ENCODE measurements at places on chromosomes 5 and 9. TPM values are rescaled to one million over a fixed set of nuclear protein-coding genes. Genes with fewer than 3 reads are reported as not detected.

SLC24A2 gene
- polyA plus RNA-seq: not detected

CYLC2 gene
- not detected for polyA plus RNA-seq

EGFLAM gene
- polyA plus RNA-seq: not detected

ZNF169 gene
- 3.8 TPM for polyA plus RNA-seq

OBP2B gene
- polyA plus RNA-seq: not detected

NUTM2F gene
- not detected for polyA plus RNA-seq

ASS1 gene
- not detected for polyA plus RNA-seq

DMRT3 gene
- polyA plus RNA-seq: not detected

OR13C5 gene
- polyA plus RNA-seq: not detected

TRMT10B gene
- 16.2 TPM for polyA plus RNA-seq

DTWD2 gene
- 4.2 TPM for polyA plus RNA-seq

FBN2 gene
- polyA plus RNA-seq: not detected

- no peak for DNase-seq
Measured at GRCh38 chr9:38431116-38431515, 6.9 kb upstream of the IGFBPL1 start.

DNA sequence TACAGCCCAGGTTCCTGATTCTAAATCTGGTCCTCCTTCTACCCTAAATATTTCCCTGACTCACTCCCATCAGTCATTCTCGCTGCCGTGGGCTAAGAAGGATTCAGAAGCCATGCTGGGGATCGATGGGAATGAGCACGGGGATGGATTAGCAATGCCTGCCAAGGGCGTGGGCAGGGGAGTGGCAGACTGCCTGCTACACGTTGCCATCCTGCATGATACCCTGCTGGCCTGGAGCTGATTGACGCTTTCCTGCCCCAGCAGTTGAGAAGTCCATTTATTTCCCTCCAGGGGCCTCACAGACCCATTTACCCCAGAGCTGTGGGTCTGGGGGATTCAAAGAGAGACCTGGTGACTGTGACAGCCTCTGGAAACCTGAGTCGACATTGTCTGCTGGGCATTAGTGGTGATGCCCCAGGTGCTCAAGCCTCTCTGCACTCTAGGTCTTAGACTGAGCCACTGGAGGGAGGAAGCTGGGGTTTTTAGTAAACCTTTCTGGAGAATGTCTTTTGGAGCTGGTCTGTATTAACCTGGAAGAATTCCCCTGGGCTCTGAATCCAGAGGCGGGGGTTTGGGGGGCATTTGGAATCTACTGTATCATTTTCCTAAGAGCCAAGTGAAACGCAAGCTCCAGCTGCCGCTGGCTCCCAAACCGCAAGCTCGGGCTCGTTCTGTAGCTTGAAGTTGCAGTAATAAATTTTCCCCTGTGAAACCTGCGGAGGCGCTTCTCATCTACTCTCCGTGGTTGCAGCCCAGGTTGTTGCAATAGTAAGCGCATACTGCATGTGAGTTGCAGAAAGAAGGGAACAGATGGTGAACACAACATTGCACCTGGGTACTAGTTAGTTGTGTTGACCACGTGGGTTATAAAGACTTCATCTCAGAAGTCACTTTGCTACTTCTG lies 76.3 kb upstream of the RAPGEF1 start:
- no peak for DNase-seq

GRCh38 chr5:119828541-119828940 lies 199.2 kb downstream of the FAM170A start:
- DNase-seq: no peak

DNA sequence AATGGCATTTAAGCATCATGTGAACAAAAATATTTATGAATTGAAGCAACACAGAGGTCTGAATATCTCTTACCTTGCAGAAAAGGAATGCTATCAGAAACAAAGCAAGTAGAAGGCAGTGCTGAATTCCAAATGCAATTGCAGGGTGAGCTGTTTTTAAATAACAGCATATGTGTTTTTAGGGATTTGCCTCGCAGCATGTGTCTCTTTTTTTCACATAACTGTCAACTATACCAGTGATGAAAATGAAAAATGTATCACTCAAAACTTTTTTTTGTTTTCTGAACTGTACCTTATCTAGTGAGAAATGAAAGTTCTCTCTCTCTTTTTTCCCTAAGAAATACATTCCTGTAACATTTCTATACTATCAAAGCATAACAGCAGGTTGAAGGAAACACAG lies 21.2 kb downstream of the CDH10 start:
- DNase-seq: no peak

DNA sequence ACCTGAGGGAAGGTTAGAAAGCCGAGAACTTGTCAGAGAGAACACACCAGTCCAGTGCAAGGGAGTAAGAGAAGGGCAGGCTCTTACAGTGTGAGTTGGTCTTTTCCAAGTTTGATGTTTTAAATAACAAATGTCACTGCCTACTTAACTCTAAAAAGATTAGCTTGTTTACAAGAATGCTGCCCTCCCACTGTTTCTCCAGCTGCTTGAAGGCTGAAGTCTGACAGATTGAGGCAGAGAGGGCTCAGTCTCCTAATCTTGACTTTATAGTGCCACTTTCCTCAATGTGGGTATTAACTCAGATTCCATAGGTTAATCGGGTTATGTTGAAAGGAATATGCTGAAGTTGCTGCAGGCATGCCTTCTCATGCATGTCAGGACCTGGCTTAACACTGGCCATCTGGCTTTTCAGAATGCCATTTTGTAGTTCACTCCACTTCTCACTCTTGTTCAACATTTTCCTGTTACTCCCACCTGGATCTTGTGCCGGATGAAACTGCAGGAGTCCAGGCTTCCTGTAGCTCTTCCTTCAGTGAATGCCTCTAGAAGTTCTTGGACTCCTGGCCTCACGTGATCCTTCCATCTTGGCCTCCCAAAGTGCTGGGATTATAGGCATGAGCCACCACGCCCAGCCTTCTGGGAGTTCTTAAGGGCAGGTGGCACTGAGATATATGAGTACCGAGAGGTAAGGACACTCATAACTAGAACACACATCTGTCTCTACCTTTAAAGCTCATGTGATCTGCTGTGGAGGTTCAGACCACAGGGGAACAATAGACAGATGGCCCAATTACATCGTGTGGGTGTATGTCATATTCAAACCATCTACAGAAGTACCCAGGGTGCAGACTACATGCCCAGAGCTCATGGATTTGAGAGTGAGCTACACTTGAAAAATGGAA lies 249.7 kb downstream of the ARHGAP26 start:
- DNase-seq: no peak

GRCh38 chr9:20692554-20692953 lies 8.5 kb downstream of the FOCAD start:
- DNase-seq: no peak

DNA sequence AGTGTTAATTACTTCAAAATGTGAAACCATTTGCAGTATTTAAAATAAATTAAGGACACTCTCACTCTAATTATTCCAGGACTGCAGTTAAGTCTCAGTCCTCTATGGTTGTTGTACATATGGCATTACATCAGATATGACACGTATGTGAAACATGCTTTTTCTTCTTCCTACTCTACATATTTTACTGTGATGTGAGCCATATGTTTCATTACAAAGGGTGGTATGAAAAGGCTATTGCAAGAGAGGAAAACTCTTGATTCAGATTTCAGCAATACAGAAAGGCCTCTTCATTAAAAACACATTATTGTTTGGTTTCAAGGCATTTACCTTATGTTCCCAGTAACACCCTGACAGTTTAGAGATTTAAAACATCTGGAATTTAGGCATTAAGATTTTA lies 964.5 kb upstream of the DMAC1 start:
- no peak for DNase-seq

GRCh38 chr9:100575765-100576386 lies 2.0 kb upstream of the CAVIN4 start:
- no peak for DNase-seq

GRCh38 chr5:14068136-14068535 lies 75.0 kb upstream of the TRIO start:
- no peak for DNase-seq

- no peak for DNase-seq
Measured at GRCh38 chr9:79408200-79408599, 163.6 kb upstream of the TLE4 start.

- DNase-seq: peak; percentile 21
Measured at GRCh38 chr5:95620870-95621838, 1.3 kb downstream of the GPR150 start.

- DNase-seq: no peak
Measured at GRCh38 chr9:127129718-127130085, 7.3 kb upstream of the ANGPTL2 start.

- DNase-seq: no peak
Measured at GRCh38 chr9:33117796-33118195, 41.3 kb upstream of the SMU1 start.

GRCh38 chr9:130629443-130630070 lies 34.8 kb upstream of the PRDM12 start:
- no peak for DNase-seq

- no peak for DNase-seq
Measured at GRCh38 chr5:37477426-37477825, 98.3 kb downstream of the WDR70 start.

DNA sequence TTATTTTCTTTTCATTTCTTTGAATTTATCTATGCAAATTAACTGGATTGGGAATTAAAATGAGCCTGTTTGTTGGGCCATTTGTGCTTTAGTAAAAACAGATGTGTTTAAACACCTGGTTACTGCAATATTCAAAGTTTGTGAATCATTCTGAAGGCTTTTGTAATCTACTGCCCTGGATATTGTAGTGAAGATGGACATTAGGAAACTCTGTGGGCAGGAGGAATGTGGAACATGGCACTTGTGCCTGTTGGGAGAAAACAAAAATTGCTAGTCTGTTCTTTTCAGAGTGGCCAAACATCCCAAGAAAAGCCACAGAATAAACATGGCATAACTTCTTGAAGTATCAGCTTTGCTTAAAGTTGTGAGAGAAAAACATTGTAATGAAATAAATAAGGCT lies 40.8 kb downstream of the CHSY3 start:
- no peak for DNase-seq

- no peak for DNase-seq
Measured at GRCh38 chr5:35359859-35360258, 129.6 kb upstream of the PRLR start.

DNA sequence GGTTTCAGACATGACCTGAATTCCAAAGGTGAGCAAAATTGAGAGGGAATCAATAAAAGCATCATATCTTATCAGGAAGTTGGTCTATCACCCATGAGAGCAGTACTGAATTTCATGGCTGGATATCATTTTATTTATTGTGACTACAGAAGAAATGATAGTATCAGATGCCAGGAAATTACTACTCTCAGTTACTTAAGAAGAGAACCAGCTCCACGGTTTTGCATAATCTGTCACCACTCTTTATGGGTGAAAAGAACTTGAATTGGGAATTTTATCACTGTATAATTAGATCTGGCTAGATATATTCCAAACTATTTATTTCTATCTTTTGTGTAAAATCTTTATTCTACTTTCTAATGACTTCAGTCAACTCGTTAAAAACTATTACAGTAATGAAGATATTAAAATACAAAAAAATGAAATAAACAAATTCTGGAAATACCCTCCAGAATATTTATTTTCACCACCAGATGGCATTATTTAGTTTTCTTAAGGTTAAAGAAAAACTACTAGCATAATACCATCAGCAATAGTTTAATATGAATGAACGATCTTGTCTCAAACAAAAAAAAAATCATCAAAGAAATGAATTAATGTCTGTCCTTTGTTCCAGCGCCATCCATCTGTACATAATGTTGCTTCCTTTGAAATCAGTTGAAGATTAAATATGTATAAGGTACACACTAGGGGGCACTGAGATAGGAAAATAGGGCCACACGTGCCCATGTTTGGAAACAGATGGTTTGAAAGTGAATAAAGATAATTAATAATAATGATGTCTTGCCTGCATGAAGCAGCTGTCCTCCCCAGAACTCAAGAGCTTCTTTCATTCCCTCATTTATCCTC lies 84.7 kb upstream of the SLCO6A1 start:
- DNase-seq: peak; percentile 2

Measured in CD8-positive, alpha-beta memory T cell (primary cell).